ENCODE measurements at places on chromosomes 3 and 15.

GRCh38 chr3:103056542-103056941, 621.7 kb downstream of the ZPLD1 start:
- DNase-seq = no peak

- DNase-seq = no peak
Observed at GRCh38 chr15:64288577-64288976, 67.4 kb downstream of the CSNK1G1 start.

DNA sequence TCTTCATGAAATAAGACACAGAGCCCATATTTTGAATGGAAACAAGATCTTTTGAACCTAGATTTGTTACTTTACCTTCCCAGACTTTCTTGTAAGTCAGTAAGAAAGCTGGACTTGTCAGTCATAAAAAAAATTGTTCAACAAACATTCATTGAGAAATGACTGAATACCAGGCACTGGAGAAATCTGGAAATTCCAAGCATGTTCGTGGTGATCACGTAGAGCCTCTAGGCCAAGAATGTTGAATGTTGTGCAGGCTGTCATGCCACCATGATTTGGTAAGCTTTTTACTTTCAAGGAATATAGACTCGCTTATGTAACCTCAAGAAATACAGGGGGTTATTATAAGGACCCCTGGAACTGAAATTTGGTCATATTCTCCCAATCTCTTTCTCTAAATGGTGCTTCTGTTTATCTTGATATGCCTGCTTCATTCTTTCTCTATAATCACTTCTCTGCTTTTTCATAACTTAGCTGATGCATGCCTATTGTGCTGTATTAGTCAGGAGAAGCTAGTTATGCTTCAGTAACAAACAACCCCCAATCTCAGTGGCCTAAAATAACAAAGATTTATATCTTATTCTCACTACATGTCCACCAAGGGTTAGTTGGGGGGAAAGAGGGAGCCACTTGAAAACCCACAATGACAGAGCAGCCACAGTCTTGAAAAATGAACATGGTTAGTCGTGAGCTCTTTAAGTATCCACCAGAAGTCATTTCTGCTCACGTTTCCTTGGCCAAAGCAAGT, 3.4 kb upstream of the TPM1 start:
- DNase-seq = no peak

DNA sequence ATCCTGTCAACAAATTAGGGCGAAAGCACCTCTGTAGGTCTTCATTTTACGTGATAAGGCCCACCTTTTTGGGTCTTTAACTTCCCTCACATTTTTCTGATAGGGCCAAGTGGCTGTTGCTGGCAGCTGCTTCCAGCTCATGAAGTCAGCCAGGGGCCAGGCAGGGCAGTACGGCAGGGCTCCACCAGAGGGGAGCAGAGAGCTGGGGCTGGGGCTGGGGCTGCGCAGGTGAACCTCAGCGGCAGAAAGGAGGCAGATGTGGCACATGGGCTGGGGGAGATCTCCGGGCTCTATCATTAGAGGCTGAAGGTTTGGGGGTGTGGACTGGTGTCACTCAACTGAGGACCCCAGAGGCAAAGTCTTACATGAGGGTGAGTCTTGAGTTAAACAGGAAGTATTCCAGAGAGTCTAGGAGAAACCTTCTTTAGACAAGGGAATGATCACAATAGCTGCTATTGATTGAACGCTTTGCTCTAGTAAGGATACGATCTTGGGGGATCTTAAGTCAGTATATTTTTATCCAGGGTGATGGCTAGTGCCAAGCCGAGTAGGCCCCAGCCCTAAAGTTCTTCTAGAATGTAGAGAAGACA, 62.8 kb upstream of the MEX3B start:
- no peak for DNase-seq

DNA sequence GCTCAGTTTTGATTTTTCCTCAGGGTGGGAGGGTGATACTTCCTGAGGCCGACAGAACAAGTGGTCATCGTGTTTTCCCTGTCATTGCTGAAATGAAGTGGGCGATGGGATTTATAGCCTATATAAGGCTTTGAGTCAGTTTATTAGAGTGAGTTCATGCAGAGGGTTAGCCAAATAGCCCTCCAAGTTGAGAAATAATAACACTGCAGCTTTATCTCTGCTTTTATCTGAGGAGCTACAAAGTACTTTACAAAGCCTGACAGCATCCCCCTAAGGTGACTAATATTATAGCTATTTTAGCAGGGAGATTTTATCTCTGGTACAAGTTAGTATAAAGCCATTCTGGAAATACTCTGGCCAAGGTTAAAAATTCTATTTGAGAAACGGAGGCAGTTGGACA, 389.6 kb downstream of the MFSD1 start:
- no peak for DNase-seq

GRCh38 chr3:156274791-156275190, 154.4 kb downstream of the KCNAB1 start:
- DNase-seq = no peak

GRCh38 chr15:42014406-42014805, 6.4 kb downstream of the PLA2G4E start:
- DNase-seq = no peak

- DNase-seq = no peak
Observed at GRCh38 chr3:15345608-15346137, 13.3 kb upstream of the SH3BP5 start.

DNA sequence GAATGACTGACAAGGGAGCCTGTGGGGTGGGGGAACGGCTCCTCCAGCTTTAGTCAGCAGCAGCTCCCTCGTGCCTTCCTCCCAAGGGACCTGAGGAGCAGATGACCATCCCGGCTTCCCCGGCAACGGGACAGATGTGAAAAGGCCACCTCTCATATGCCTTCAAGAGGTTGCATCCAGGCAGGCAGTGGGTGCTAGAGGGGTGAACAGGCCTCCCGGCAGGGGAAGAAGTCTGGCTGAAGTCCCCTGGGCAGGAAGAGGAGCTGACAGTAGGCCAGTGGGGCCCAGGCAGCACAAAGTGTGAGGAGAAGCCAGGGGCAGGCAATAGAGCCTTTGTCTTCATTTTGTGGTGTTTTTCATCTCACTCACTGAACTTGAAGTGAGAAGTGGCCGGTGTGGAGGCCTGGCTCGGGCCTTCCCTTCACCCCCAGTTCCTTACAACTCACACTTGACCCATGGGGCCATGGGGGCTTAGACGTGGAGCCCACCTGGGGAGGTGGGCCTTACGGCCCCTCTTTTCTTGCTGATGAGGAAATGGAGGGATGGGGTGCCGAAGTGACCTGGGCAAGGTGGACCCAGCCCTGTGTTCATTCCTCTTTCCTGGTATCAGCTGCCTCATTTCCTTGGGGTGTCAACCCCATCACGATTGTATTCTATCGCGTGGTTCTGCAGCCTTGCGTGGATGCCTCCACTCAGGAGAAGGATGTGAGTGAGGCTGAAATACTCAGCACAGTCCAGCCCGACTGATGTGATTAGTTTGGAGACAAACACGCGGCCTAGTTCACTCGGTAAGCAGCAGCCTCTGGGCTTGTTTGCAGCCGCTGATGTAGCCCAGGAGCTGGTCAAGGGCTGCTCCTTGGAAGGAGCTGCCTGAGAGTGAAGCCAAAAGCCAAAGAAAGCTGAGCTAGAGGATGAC, 115.5 kb upstream of the ALDH1A3 start:
- no peak for DNase-seq

Data from stromal cell of bone marrow (primary cell).